ELR (cell line): ENCODE measurements at places on chromosomes 5 and 9.

GRCh38 chr5:90161414-90161813, 248.1 kb downstream of the CETN3 start:
- DNase-seq, result peak; percentile 15

GRCh38 chr9:110180511-110181434, 27.2 kb downstream of the C9orf152 start:
- DNase-seq, result peak; percentile 55

GRCh38 chr9:130289711-130290241, 24.2 kb downstream of the HMCN2 start:
- no peak for DNase-seq

- no peak for DNase-seq
These were observed 528.8 kb downstream of the CSNK1G3 start for GRCh38 chr5:124040799-124041198.

DNA sequence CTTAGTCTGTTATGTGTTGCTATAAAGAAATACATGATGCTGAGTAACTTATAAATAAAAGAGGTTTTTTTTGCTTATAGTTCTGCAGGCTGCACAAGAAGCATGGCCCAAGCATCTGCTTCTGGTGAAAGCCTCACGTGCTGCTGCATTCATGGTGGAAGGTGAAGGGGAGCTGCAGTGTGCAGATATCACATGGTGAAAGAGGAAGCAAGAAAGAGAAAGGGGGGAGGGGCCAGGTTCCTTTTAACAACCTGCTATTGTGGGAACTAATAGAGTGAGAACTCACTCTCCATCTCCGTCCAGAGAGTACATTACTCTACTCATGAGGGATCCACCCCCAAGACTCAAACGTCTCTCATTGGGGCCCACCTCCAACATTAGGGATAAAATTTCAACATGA, 12.5 kb upstream of the PARP8 start:
- DNase-seq, result no peak

- peak; percentile 7 for DNase-seq
These were observed 1306.5 kb upstream of the CDH9 start for GRCh38 chr5:28344836-28345433.

GRCh38 chr5:169094586-169095409, 206.1 kb downstream of the SLIT3 start:
- peak; percentile 19 for DNase-seq

DNA sequence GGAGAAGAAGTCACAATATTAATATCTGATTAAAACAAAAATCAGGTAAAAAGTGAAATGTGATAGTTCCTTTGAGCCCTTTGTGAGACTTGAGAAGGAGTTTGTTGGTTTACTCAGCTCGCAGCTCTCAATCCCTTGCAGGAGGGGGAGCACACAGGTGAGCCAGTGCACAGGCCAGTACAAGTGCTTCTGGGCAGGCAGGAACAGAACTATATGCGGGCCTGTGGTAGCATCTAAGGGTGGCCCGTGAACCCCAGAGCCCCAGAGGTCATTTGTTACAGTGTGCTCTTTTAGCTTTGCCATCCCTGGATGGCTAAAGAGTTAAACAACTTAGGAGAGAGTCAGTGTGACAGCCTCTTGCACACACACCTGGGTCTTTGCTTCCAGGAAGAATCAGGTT, 215.3 kb upstream of the EDIL3 start:
- no peak for DNase-seq

DNA sequence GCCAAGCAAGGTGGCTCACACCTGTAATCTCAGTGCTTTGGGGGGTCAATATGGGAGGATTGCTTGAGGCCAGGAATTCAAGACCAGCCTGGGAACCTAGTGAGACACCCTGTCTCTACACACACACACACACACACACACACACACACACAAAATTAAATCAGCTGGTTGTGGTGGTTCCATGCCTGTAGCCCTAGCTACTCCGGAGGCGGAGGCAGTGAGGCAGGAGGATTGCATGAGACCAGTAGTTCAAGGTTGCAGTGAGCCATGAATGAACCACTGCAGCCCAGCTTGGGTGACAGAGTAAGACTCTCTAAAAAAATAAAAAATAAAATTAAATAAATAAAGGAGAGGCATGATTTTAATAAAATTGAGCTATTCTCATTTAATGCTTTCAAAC, 13.1 kb downstream of the CEMIP2 start:
- no peak for DNase-seq

DNA sequence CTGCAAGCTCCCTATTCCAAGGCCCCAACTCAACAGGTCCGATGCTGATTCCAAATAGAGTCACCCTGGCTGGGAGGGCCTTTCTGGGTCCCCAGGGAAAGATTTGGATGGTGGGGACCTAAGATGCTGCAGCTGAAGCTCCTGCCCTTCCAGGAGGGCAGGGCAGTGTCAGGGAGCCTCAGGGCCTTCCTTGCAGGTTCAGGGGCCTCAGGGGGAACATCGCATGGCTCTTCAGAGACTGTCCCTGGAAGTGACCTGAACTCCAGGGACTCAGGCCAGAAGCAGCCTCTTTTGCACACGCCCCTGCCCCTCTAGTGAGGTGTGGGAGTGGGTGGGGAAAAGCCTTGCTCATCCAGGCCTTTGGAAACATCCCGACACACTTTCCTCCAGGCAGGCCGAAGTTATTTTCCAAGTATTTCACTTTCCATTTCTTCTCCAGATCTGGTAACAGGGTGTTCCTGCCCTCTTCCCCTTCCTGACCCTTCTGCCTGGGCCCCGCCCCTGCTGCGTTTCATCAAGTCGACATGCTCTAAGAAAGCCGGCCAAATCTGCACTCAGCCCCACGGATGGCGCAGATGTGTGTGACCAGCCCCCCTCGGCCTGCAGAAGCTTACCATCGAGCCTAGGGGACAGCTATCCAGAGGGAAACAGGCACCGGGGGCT, 159.5 kb downstream of the FGF18 start:
- DNase-seq, result no peak

GRCh38 chr5:17374973-17375742, 122.9 kb upstream of the TAF11L2 start:
- peak; percentile 77 for DNase-seq

- DNase-seq, result no peak
These were observed 101.9 kb upstream of the NR3C1 start for GRCh38 chr5:143505354-143505753.

- peak; percentile 37 for DNase-seq
These were observed 174.3 kb downstream of the LPAR1 start for GRCh38 chr9:110864011-110864410.

DNA sequence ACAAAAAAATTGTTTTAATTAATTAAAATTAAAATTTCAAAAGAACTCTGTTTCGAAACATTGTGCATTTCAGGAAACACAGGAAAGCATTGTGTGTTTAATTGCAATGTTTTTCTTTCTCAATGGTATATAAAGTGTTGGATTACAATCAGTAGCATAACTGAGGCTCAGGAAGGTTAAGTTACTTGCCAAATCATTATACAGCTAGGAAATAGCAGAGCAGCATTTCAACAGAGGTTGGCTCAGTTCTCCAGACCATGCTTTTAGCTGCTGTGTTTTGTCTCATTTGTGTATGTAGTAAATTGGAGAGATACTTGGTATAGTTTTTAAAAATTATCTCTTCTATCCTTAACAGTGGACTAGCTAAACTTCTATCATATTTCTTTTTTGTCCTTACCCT, 30.0 kb upstream of the CAMLG start:
- no peak for DNase-seq

DNA sequence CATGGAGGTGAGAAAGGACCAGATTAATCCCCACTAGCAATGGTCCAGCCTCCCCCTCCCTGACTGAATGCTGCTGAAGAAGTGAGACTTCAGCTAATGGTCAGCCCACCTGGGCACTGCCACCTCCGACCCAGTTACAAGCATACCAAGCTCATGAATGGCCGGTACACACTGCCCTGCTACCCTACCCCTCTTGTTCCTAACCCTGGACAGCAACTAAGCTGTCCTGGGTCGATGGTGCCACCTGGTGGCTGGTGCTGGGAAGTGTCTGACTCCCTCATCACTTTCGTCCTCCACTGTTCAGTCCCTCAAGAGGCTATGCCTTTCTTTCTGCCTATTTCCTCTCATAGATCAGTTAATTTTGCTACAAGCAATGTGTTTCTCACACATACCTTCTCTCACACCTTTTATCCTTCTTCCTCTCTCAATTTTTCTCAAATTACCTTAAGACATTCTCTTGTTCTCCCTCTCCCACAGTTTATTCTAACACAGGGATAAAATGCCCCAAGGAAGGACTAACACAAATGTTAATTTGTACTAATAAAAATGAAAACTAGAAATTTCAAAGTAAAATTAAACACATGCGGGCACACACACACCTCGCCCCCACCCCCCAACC, 42.4 kb downstream of the PAX5 start:
- DNase-seq, result peak; percentile 53

- DNase-seq, result no peak
These were observed 17.2 kb downstream of the ENHO start for GRCh38 chr9:34505370-34506120.

DNA sequence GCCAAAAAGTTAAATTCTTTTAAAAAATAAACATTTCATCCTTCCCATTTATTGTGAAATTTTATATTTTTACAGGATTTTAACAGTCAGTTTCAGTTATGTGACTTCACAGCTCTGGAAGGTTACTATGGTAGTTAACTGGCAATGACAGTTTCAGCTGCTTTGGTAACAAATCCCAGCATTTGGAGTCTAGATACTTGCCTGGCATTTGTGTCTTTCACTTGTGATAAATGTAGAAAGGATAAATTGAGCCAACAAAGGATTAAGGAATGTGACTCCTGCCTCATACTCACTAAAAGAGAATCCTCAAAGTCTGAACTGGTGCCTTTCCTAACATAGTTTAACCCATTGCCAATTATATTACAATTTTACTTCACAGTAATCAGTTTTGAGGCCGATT, 315.5 kb downstream of the FER start:
- no peak for DNase-seq

DNA sequence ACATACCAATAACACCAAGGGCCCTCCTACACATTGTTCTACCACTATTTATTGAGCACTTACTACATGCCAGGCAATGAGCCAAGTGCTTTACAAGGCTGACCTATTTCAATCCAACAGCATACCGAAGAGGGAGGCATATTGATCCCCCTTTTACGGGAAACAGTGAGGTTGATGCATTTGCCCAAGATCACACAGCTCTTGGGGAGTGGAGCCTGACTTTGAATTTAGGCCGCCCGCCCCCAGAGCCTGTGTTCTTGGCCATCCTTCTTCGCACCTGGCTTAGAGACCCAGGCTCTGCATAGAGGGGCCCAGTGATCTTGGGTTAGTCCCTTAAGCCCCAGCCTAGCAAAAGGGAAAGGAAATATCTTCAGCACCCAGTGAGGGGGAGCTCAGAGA, 158.1 kb upstream of the IER5L start:
- no peak for DNase-seq

DNA sequence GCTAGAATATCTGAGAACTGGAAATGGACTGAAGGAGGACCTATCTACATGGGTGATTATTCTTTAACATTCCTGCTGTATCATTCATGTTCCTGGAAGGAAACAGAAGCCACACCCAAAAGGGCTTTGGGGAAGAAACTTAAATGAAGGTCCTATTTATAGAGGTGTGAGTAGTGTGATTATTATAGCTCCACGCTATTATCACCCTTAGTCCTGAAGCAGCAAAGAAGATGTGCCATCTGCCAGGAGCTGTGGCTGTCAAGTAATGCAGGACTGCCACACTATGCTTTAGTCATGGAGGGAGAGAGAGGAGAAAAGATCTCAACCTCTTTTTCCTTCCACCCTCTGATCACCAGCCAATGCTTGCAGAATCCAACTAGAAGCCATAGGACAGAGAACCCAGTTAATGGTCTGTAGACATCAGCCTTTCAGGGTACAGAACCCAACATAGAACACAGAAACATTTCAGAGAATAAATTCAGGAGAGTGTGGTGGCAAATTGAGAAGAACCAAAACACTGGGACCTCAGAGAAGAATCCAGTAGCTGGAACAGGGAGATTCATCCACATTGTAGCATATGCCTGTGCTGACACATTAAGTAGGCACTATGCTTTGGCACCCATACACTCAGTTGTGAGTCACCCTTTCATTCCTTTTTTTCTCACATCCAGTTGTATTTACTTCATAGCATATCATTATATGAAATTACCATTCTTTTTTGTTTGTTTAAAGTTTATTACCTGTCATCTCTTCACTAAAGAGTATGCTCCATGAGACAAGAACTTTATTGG, 21.0 kb upstream of the RNF180 start:
- DNase-seq, result peak; percentile 43

- DNase-seq, result peak; percentile 52
These were observed 222.0 kb downstream of the MAN2A1 start for GRCh38 chr5:109911731-109912130.

DNA sequence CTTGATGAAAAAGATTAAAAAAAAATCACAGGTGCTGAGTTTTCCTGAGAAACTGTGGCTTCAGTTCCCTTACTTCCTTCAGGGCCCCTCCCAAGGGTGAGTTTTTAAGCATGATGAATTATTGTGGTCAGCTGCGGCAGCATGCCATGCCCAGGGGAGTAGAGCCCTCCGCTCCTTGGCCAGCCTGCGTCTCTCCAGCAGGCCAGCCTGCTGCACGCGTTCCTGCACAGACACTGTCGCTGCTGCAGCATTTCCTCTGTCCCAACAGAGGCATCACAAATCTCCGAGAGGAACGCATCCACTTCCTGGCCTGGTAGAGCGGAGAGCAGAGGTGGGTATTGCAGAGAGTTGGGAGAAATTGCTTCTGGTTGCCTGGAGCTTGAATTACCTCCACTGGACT, 26.1 kb upstream of the GLRA1 start:
- DNase-seq, result no peak

- DNase-seq, result peak; percentile 54
These were observed 20.6 kb downstream of the SPTLC1 start for GRCh38 chr9:92094655-92095054.

GRCh38 chr5:112636751-112637150, 100.9 kb upstream of the APC start:
- DNase-seq, result no peak

DNA sequence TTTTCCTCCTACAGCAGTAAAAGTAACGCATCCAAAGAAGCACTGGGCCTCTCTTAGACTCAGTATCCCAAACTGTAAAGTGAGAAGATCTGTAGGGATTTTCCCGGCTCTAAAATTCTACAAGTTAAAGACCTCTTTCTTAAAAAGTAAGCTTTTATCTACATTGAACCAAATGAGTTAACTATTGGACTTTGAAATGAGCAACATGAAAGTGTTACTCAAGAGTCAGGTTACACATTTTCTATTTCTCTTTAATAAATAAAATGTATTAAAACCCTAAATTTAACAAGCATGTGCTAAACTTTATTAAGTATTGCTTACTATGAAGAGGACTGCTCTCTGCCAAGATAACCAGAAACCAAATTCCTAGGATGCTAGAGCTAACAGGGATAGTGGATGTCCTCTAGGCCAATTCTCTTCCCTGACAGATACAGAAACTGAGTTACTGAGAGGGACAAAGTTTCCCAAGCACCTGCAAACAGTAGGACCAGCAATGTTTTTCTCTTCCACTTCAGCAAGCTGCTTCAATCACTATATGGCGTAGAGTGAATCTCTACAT, 21.7 kb downstream of the NFIB start:
- DNase-seq, result no peak

DNA sequence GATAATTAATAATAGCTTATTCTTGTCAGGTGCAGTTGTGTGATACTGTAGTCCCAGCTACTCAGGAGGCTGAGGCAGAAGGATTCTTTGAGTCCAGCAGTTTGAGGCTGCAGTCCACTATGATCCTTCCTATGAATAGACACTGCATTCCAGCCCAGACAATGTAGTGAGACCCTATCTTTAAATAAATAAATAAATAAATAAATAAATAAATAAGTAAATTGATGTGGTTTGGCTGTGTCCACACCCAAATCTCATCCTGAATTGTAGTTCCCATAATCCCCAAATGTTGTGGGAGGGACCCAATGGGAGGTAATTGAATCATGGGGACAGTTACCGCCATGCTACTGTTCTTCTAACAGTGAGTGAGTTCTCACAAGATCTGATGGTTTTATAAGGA, 5.6 kb upstream of the ELL2 start:
- no peak for DNase-seq

- DNase-seq, result no peak
These were observed 102.0 kb downstream of the MVB12B start for GRCh38 chr9:126428534-126429175.
